ENCODE measurements at places on chromosomes 16 and 17.
A peak's percentile ranks its signal among the peaks of the same experiment; 100 is the strongest.

GRCh38 chr17:6868582-6868981, 37.1 kb upstream of the TEKT1 start:
- DNase-seq = no peak

- DNase-seq = no peak
Observed at GRCh38 chr16:80097098-80097497, 443.7 kb upstream of the DYNLRB2 start.

DNA sequence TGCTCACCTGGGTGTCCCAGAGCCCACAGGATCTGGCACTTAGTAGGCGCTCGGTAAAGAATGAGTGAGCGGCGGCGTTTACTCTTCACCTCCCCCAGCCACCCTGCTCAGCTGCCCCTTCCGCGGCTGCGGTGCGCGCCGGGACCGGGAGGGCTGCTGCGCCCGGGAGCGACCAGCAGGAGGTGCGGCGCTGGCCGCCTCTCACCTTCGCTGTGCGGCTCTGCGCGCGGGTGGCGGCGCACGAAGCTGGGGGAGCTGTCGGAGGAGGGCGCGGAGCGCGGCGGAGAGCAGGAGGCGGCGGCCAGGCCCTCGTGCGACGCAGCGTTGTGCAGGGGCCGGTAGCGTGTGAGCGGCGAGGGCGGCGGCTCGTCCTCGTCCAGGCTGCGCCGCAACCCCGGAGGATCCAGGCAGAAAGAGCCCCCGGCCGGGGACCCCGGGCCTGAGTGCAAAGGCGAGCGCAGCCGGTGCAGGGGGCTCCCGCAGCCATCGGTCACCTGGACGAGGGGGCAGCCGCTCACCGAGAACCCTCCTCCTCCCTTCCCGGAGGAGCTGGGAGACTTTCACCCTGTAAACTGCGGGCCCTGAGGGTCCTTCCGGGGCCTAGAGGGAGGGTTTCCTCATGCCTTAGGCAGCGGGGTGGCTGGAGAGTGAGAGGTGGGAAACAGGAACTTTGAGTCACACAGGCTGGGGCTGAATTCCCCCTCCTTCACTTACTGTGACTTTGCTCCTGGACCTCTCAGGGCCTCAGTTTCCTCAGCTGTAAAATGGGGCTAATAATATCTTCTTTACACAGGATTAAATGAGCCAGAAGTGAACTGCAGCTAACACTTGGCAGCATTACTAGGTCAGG, 12.5 kb downstream of the SAMD14 start:
- peak; percentile 53 for DNase-seq

DNA sequence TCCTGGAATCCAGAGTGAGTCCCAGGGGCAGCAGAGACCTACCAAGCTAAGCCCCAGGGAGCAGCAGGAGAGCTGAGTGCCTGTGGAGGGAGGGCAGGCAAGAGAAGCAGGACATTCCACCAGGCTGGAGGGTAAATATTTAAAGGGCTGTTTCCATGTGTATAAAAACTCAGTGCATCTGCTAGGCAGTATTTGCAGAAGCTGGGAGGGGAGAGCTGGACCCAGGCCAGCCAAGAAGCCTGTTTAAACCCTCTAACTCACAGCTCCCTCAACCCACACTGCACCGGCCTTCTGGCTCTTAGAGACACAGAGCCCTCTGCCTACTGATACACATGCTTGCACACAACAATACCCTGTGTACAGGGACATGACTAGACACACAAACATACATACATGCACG, 22.5 kb upstream of the TMEM132E start:
- DNase-seq = no peak

DNA sequence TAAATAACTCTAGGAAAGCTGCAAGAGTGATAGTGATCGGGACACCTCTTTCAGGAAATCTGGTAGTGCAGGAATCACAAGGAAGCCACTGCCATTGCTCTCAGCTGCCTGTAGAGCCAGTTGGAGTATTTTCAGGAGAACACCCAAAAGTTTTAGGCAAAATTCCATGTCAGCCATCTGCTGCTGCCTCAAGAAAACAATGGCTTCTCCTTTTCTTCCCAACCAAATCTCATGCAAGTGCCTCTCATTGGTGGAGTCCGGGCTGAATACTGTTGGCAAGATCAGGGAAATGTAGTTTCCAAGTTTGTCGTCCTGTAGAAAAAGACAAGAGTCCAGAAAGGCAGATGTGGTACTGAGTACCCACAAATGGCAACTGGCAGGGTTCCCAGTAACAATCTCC, 54.9 kb upstream of the TANC2 start:
- DNase-seq = no peak

DNA sequence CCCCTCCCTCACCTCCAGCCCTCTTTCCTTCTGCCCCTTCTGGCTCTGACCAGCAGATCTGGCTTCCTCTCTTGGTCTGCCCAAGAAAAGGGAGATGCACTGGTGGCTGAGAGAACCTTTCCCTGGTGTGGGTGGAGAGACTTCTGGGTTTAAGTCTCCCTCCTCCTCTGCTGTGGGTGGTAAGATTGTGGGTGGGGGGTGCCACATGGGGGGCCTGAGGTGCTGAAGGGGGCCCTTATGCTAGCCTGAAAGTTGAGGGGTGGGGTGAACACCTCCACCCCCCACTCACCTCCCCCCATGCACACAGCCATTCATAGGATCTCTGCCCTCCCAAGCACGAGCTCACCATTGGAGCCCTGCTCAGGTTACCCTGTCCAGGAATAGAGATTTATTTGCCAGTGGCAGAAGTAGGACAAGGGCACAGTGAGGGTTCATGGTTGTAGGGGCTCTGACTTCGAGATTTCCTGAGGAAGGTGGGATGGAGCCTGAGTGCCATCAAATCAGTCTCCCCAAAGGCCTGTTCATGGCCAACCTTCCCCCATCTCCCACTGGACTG, 1.7 kb upstream of the STAC2 start:
- DNase-seq = no peak

GRCh38 chr16:35523991-35524390, 2064.6 kb downstream of the TP53TG3F start:
- no peak for DNase-seq

DNA sequence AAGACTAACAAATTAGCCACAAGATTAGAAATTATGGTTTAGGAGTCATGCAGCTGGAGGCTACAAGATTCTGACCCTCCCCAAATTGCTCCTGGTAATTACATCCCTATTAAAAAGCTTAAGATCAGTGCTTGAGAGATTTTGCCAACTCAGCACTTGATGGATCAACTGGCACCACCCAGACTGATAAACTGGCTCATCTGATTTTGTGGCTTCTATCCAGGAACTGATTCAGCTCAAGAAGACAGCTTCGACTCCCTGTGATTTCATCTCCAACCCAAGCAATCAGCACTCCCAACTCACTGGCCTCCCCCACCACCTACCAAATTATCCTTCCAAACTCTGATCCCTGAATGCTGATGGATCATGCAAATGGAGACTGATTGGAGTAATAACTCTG, 94.8 kb downstream of the TNFRSF13B start:
- no peak for DNase-seq

- DNase-seq = no peak
Observed at GRCh38 chr17:61073799-61074513, 325.7 kb upstream of the TBX2 start.

GRCh38 chr17:73278465-73279453, 17.1 kb upstream of the CPSF4L start:
- no peak for DNase-seq

GRCh38 chr16:51797669-51798259, 646.7 kb upstream of the SALL1 start:
- DNase-seq = no peak

DNA sequence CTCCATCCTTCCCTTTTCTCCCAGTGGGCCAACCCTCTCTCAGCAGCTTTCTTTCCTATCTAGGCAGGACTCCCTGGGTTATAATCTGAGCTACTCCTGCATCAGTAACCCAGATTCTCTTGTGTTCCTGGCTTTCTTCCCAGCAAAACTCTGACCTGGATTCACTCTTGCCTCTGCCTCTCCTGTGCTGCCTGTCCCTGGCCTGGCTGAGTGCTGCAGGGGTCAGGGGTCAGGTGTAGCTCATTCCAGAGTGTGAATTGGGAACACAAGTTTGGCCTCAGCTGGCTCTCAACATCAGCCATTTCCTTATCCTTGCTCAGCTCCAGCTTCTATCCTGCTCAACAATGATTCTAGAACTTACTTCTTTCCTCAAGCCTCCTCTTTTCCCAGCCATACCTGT, 2.5 kb upstream of the ST6GALNAC2 start:
- no peak for DNase-seq

DNA sequence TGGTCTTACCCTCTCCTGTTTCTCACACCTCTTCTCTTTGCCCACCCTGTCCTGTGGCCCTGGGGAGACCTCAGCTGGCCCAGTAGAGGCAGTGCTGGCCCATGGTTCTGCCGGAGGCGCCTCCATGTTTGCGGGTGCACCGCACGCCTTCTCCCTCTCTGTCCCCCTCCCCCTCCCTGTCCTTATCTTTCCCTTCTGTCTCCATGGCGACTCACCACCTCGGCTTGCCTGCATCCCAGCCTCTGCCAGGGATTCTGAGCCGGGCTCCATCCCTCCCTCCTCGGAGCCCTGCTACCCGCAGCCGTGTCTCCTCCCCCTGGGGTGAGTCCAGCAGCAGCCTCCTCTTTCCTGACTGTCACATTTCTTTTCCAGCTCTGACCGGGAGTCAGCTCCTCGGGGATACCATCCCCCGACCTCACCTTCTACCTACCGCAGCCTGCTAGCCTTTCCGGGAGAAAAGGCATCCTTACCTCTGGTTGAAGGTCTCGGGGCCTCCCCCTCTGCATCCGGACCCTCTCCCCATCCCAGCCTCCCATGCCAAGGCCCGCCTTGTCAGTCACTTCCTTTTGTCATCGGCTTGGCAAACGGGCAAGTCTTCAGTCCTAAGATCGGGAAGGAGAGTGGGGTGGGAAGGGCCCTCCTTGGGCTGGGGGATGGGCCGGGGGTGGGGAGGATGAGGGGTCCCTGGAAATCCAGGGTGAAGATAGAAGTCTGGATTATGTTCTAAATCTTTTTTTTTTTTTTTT, at the start of gene RNF112:
TSS of gene RNF112 (plus strand) at position 358 of the 746 bp plus-strand sequence. CDS start at position 535, 177 bp downstream.
- DNase-seq = peak; percentile 31

DNA sequence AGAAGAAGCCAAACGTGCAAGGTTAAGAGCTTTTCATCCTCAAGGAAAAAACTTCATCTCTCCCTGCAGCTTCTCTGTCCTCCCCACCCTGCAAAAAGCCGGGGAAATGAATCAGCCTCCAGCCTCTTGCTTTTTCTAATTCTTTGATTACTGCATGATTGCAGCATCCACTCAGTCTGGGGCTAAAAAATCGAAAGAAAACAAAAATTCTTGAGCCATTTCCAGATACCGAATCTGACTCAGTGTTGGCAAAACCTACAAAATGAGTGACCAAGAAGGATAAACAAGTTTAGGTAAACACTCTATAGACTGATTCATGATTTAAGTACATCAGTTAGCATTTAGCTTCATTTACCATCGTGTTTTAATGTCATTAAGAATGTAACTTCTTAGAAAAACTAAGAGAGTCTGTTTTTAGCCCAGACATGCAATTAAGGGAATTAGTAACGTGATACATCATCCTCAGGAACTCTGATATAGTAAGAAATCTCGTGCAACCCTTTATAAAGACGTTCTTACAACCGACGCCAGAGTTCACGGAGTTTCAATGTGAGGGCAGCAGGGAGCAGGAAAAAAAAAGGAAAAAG, 287.3 kb upstream of the FOXF1 start:
- no peak for DNase-seq

GRCh38 chr16:75420987-75421819, 12.1 kb downstream of the CFDP1 start:
- DNase-seq = no peak
